ENCODE measurements at places on chromosomes 1 and 21. TPM values are rescaled to one million over a fixed set of nuclear protein-coding genes. Genes with fewer than 3 reads are reported as not detected.
A peak's percentile ranks its signal among the peaks of the same experiment; 100 is the strongest.

Gene FCRL1
- polyA plus RNA-seq = not detected

Gene MNDA
- 2.6 TPM for polyA plus RNA-seq

Gene FAM131C
- 12.0 TPM for polyA plus RNA-seq

Gene LCE3D
- not detected for polyA plus RNA-seq

Gene ANKRD34A
- polyA plus RNA-seq = 0.37 TPM

Gene OR6N2
- polyA plus RNA-seq = not detected

Gene UMODL1
- polyA plus RNA-seq = 0.39 TPM

Gene TMEM54
- 55.2 TPM for polyA plus RNA-seq

Gene ACTL8
- not detected for polyA plus RNA-seq

Gene ENAH
- polyA plus RNA-seq = 6.2 TPM

Gene UBXN10
- polyA plus RNA-seq = 2.3 TPM

Gene EXTL1
- polyA plus RNA-seq = 0.45 TPM

DNA sequence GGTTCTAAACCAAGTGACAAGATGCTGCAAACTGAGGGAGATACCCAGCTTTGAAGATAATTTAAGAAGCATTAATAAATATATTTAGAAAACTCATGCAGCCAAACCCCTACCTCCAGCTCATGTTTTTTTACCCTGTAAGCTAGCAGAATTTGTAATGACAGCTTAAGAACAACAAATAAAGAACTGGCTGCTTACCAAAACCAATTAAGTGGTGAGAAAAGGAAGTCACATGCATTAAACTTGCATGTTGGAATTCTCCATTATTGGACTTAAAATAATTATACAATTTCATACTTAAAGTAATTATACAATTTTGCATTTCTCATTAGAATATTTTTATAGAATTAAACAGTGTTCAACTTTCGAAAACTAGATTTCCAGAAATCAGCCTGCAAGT lies 75.6 kb upstream of the CNIH3 start:
- DNase-seq = no peak

- DNase-seq = no peak
Observed at GRCh38 chr21:32812035-32812434, 40.5 kb upstream of the PAXBP1 start.

- peak; percentile 2 for DNase-seq
Observed at GRCh38 chr1:64440183-64440826, 29.6 kb upstream of the CACHD1 start.

- DNase-seq = no peak
Observed at GRCh38 chr1:108504447-108504846, 54.3 kb downstream of the NBPF6 start.

DNA sequence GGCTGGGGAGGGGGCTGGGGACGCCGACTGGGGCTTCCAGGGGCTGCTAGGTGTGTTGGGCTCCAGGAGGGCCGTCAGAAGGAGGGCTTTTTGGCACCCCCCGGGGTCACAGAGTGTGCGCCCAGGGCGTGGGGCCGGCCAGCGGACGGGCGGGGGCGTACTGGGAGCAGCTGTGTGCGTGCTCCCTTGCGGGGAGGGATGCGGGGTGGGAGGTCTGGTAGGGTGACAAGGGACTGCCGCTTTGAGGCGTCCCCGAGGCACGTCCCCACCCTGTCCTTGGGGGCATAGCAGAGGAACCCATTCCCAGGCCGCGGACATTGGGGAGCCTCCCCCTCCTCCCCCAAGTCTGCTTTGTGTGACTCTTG lies 1.1 kb downstream of the FOXO6 start:
- no peak for DNase-seq

GRCh38 chr1:64845831-64846425 lies 101.1 kb downstream of the RAVER2 start:
- DNase-seq = no peak

DNA sequence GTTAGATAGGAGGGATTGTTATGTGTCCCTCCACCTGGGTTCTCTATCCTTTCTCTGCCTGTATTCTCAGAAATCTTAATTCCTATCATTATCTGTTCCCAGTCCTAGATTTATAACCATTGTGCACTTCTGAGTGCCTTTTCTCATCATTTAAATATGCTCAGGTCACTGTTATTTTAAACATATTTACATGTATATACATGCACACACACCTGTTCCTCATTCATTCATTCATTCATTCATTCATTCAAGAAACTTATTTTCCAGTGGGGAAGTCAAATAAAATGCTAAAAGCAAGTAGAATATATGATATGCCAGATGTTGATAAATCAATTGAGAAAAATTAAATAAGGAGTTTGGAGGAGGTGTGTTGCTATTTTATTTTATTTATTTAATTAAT lies 110.3 kb downstream of the NEK7 start:
- DNase-seq = no peak

- DNase-seq = peak; percentile 8
Observed at GRCh38 chr1:248421384-248421783, 18.5 kb downstream of the OR2T1 start.

- no peak for DNase-seq
Observed at GRCh38 chr1:198529414-198529813, 11.1 kb downstream of the ATP6V1G3 start.

- DNase-seq = no peak
Observed at GRCh38 chr1:61973100-61973837, 221.4 kb upstream of the L1TD1 start.

DNA sequence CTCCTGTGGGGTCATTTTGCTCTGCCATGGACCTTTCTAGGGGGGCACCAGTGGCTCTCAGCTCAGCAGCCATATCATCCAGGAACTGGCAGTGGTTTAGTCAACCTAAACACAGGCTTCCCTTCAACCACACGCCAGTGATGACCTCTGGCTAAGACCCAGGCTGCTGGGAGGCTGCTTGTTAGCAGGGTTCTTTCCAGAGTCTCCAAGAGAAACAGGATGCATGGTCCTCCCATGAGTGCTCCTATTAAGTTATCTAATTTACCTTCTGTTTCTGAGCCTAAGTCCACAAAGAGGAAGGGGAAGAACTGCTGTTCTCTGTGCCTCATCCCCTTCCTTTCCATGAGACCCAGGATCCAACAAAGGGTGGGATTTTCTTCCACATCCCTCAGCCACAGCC lies 137.3 kb upstream of the PLXNA2 start:
- no peak for DNase-seq

DNA sequence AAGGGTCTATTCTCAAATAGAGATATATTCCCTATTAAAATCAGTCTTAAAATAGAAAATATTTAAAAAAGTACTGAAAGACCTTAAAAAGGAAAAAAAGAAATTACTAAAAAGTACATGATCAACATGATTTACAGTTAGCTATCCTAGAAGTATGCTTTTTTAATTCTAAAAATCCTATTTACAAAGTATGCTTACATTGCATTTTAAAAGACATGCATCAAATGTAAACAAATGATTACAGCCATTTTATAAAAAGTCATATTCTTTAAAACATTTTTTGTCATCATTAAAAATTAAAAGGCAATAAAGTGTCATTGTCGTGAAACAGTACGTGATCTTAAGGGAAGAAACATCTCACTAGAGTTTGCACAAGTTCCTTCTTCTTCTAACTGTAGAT lies 7.9 kb upstream of the C1orf52 start:
- DNase-seq = no peak

DNA sequence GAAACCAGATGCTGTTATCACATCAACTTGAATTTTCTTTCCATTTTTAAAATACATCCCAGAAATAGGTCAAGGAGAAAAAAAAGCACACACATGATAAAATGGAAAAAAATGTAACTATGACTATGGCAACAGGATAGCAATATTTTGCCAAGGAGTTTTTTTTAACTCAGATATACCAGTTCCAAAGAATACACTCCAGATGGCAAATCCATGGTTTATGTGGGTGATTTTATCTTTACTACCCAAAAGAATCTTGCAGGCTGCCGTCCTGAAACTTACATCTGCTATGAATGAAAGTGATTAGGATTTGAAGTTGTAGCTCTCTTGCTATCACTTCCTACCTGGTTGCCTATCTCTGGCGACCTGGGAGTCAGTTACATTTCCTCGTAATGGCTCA lies 91.0 kb upstream of the PLPPR4 start:
- DNase-seq = no peak

DNA sequence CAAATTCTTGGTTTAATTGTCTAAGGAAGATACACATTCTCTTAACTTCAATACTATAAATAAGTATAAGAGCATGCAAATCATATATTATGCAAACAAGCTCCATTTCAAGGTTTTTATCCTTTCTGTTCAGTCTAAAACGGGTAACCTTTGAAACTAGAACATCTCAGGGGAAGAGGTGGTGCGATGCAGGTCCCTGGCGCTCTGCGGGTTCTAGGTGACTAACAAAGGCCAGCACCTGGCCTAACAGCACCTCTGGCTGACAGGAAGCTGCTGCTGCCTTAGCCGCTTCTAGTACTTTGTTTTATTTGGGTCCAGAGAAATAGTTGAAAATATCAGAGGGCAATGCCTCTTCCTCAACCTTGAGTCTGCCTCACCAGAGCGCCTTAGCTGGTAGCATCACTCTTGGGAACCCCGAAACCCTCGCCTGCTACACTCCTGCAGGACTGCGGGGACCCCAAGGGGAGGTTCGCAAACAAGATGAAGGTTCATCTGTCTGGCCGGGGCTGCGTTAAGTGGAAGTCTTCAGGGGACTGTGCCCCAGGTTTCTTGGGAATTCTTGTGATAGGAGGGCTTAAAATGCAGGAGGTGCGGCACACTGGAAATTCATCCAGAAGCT lies 45.5 kb downstream of the PRDM15 start:
- DNase-seq = no peak

GRCh38 chr1:41868241-41868998 lies 50.3 kb downstream of the HIVEP3 start:
- DNase-seq = no peak

DNA sequence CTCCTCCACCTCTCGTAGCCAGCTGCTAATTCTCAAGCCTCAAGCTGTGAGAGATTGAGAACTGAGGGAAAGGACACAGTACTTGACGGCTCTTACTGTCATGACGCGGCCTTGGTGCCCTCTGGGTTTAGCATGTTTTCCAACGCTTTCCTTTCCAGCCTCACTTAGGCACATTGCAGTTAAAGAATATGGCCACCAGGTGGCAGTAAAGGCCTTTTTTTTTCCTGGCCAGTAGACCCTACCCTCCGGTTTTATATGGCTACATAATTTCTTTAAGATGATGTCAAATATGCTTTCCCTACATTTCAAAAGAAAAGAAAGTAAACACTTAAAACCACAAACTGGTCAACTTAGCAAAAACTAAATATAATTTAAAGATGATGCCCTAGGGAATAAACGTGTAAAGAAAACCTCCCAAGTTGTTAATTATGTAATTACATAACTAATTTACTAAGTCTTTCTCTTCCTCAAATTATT lies 56.8 kb upstream of the PRDX6 start:
- no peak for DNase-seq

DNA sequence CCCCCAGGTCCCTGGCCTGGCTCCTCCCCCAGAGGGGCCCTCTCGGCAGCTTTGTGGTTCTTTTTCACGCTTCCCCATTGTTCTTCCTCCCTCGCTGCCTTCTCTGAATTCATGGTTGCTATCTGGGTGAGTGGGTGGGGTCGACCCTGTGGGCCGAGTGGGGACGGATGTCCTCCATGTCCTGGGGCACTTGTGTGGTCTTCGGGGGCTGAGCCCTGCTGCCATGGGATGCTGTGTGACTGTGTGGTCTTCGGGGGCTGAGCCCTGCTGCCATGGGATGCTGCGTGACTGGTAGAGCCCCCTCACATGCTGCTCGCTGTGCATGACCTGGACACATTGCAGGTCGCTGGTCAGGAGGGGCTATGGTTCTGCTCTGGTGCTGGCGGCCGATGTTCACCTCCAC lies 21.6 kb upstream of the DIP2A start:
- no peak for DNase-seq

GRCh38 chr1:165857046-165857801 lies 29.8 kb downstream of the UCK2 start:
- no peak for DNase-seq

- no peak for DNase-seq
Observed at GRCh38 chr1:110152133-110152785, 2.0 kb downstream of the SLC6A17 start.

DNA sequence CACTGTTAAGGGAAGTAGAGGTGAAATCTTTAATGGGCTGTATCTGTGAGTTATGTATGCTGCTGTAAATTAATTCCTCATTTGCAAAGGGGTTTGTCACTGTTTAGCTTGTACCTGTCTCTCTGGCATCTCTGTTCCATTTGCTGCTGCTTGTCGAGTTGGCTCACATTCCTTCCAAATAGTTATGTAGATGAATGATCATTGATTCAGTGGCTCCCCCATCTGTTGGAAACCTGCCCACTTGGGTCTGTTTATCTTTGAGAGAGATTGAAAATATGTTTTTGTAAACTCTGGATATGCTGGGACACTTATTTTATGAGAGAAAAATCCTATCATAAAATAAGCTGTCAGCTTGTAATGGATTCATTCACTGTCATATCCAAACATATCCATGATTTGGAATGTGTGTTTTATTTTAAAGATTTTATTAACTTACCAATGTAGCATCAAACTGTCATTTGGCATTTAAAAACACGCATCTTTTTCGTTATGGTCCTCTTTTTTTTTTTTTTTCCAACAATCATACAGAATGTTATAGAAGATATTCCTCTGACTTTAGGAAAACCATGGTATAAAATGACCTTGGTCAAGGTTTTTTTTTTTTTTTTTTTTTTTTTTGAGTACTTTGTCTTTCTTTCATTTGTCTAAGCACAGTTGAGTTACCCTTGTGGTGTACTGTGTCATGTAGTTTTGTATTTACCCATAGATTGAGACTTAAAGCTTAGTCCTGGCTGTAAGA lies 3.5 kb downstream of the RYR2 start:
- DNase-seq = no peak

DNA sequence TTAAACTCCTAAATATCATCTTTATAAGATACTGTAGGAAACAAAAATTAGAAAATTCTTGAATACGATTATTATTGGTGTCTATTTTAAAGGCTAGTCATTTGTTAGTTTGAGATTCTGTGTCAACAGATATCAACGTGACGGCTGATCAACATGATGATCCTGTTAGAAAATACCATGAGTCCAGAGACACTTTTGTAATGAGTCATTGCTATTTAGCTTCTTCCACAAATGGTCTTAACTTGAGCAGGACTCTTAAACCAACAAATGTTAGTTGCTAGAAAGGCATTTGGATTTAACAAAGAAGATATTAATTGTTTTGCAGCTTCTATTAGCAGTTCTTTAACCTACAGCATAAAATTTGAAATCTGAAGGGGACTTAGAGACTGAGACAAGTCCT lies 131.2 kb downstream of the TGFB2 start:
- no peak for DNase-seq

All from kidney (tissue), 22 donors.